ENCODE measurements at places on chromosomes 3 and 15. TPM values are rescaled to one million over a fixed set of nuclear protein-coding genes. Genes with fewer than 3 reads are reported as not detected.

- no peak overlapping the region for H3K4me3 ChIP-seq
- H3K27me3 ChIP-seq, result no peaks in the 10 kb centered on the region
- no peak for DNase-seq
- no peak overlapping the region for H3K27ac ChIP-seq
Measured at GRCh38 chr3:52817221-52817620, 13.3 kb downstream of the ITIH4 start.

DNA sequence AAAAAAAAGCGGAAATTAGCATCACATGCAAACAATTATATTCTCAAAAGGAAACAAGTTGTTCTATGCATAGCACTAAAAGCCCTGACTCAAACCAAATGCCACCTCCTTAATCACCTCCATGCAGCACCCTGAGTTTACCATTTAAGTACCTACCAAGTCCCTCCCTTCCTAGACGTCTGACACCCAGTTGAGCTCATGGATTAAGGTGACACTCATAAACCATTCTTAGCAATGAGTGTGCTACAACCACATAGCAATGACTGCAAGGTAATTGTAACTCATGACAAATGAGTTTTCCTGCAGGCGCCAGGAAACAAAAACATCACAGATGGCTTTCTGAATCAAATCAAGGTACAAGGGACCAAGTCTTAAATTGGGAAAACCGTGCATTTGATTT, 32.0 kb downstream of the WWTR1 start:
- peak overlapping the region; percentile 40 for H3K27ac ChIP-seq
- peaks cover 55% of the 10 kb centered on the region for H3K4me1 ChIP-seq
- DNase-seq, result no peak

DNA sequence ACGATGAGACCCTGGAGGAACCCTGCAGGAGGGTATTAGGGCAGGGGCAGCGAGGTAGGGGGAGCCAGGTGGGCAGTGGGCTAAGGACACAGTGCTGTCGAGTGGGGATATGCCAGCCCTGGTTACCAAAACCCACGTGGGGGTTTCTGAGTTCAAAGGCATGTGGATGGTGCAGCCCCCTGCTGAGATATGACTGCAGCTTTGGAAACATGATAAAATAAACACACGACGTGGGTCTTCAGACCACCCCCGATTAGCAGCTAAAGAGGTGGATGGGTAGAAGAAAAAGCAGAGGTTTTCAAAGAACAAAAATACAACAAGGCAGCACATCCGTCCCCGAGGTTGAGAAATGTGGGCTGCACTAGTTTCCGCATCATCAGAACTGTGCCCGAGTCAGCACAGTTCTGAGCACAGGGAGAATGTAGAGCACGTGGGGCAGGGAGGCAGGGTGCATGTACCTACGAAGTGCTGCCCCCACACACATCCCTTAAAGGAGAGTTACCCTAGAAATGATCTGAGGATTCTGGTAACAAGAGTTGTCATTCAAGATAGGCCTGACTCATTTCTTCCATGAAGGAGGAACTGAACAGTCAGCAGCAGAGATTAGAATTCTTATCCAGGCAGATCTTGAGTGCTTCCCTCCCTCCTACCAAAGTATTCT, 121.3 kb downstream of the RPLP1 start:
- no peak for DNase-seq
- H3K36me3 ChIP-seq, result no peaks in the 10 kb centered on the region
- H3K4me1 ChIP-seq, result peaks cover 2% of the 10 kb centered on the region
- H3K27me3 ChIP-seq, result peaks cover 29% of the 10 kb centered on the region
- no peak overlapping the region for H3K27ac ChIP-seq
- H3K4me3 ChIP-seq, result no peak overlapping the region

GRCh38 chr3:180804916-180805315, 107.6 kb upstream of the FXR1 start:
- no peak overlapping the region for H3K27ac ChIP-seq
- DNase-seq, result no peak
- H3K4me3 ChIP-seq, result no peak overlapping the region
- H3K4me1 ChIP-seq, result no peaks in the 10 kb centered on the region

DNA sequence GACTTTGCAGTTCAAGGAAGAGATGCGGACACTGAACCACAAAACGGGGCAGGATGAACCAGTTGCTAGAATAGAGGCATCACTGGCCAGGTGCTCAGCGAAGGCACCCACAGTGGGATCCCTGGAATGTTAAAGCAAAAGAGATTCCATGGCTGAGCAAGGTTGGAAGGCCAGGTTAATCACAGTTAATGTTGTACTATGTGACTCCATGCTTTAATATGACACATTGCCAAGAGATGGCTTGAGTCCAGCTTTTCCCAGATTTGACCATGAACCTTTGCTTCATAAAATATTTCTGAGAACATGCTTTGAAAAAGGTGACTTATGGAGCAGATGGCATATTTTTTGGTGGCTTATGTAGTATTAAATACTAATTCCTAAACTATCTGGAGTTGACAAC, 76.2 kb upstream of the CMTM7 start:
- DNase-seq, result no peak
- no peak overlapping the region for H3K4me3 ChIP-seq
- H3K36me3 ChIP-seq, result no peaks in the 10 kb centered on the region
- no peak overlapping the region for H3K27ac ChIP-seq
- peaks cover 7% of the 10 kb centered on the region for H3K4me1 ChIP-seq

- H3K27ac ChIP-seq, result no peak overlapping the region
- no peak overlapping the region for H3K4me3 ChIP-seq
- peak; percentile 53 for DNase-seq
- no peaks in the 10 kb centered on the region for H3K36me3 ChIP-seq
- H3K4me1 ChIP-seq, result peaks cover 24% of the 10 kb centered on the region
Measured at GRCh38 chr15:22960556-22960955, 19.6 kb downstream of the CYFIP1 start.

DNA sequence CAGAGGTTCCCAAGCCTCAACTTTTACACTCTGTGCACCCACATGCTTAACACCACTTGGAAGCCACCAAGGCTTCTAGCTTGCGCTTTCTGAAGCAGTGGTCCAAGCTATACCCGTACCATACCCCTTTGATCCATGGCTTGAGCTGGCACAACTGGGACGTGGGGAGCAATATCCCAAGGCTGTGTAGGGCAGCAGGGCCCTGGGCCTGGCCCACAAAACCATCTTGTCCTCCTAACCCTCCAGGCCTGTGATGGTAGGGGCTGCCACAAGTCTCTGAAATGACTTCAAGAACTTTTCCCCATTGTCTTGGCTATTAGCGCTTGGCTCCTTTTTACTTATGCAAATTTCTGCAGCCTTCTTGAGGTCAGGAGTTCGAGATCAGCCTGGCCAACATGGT, 16.0 kb upstream of the PSMA4 start:
- H3K27ac ChIP-seq, result no peak overlapping the region
- H3K4me1 ChIP-seq, result no peaks in the 10 kb centered on the region
- H3K4me3 ChIP-seq, result no peak overlapping the region
- no peak for DNase-seq
- H3K27me3 ChIP-seq, result no peaks in the 10 kb centered on the region

- H3K4me3 ChIP-seq, result no peak overlapping the region
- DNase-seq, result no peak
- no peak overlapping the region for H3K27ac ChIP-seq
- no peaks in the 10 kb centered on the region for H3K36me3 ChIP-seq
Measured at GRCh38 chr3:8657804-8658305, 13.3 kb upstream of the SSUH2 start.

DNA sequence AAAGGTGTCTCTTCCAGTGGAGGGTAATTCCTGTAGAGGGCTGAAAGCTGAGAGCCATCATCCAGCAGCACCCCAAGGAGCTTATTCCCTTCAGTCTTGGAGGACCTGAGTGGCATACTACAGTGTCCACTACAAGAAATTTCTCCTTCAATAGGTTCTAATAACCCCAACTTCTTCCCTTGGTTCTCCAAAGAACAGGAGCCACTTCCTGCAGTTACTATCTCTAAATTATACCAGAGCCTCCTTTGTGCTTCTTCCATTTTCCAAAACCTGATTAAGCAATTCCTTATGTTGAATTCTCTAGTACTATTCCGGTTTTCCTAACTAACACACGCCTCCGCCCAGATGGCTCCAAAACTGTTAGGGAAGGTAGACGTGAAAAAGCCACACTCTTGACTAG, 50.4 kb downstream of the DCLK3 start:
- peaks cover 16% of the 10 kb centered on the region for H3K4me1 ChIP-seq
- no peaks in the 10 kb centered on the region for H3K27me3 ChIP-seq
- H3K36me3 ChIP-seq, result no peaks in the 10 kb centered on the region
- peak overlapping the region; percentile 47 for H3K27ac ChIP-seq
- no peak overlapping the region for H3K4me3 ChIP-seq

- peak overlapping the region; percentile 92 for H3K27ac ChIP-seq
- no peak for DNase-seq
- no peaks in the 10 kb centered on the region for H3K27me3 ChIP-seq
- H3K4me1 ChIP-seq, result peaks cover 43% of the 10 kb centered on the region
Measured at GRCh38 chr15:70475921-70476320, 287.4 kb downstream of the UACA start.

- H3K27me3 ChIP-seq, result no peaks in the 10 kb centered on the region
- H3K4me1 ChIP-seq, result peaks cover 11% of the 10 kb centered on the region
- H3K27ac ChIP-seq, result no peak overlapping the region
- H3K36me3 ChIP-seq, result peaks cover 24% of the 10 kb centered on the region
Measured at GRCh38 chr3:15299036-15299435, 33.4 kb downstream of the SH3BP5 start.

DNA sequence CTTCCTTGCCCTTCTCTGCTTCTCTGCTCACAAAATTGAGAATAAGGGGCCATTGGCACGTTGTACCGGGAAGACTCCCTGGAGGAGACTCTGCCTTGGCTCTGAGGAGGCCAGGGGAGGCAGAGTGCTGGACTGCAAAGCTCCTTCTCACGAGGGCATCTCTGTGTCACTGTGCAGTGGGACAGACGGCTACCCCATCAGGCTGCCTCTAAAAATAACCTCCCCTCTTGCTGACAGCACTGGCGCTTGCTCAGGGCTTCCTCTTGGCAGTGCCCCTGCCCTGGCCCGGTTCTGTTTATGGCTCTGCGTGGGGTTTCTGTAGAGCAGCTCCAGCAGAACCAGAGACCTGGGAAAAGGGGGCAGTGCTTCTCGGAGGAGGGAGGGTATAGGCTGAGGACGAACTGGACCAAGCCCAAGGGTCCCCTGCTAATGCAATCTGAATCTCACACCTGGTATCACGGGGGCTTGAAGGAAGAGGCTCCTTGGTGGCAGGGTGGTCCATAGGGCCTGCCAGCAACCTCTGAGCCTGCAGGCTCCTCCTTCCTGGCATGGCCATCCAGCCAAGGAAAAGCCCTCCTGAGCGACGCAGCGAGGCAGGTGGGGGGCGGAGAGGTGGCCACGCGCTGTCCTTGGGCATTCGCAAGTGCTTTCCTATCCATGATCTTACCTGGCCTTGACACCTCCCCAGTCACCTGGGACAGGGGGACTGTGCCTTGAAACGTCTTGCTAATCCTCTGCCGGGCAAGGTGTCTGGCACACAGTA, 63.3 kb upstream of the TLE3 start:
- H3K27me3 ChIP-seq, result no peaks in the 10 kb centered on the region
- H3K4me1 ChIP-seq, result peaks cover 22% of the 10 kb centered on the region
- H3K36me3 ChIP-seq, result no peaks in the 10 kb centered on the region
- H3K27ac ChIP-seq, result no peak overlapping the region
- H3K4me3 ChIP-seq, result no peak overlapping the region

DNA sequence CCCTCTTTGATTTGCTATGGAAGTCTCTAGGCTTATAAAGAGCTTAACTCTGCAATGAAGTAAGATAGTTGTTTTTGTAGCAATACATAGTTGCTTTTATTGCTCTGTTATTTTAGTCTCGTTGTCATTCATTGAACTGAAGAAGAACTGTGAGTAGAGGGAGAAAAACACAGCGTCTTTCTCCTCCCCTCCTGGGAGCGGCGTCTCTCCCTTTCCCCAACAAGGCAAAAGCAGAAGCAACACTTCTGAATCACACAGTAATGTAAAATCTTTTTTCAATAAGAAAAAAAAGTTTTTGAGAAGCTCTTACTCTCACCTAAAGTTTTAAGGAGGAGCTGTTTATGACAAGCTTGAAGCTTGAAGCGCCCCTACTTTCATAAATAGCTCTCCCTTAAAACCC, 119.3 kb upstream of the SLC7A14 start:
- no peaks in the 10 kb centered on the region for H3K36me3 ChIP-seq
- H3K27ac ChIP-seq, result peak overlapping the region; percentile 20
- no peak overlapping the region for H3K4me3 ChIP-seq
- H3K4me1 ChIP-seq, result peaks cover 37% of the 10 kb centered on the region
- H3K27me3 ChIP-seq, result no peaks in the 10 kb centered on the region

GRCh38 chr15:42344763-42345162, 14.5 kb upstream of the CAPN3 start:
- no peak for DNase-seq
- no peak overlapping the region for H3K4me3 ChIP-seq
- H3K36me3 ChIP-seq, result no peaks in the 10 kb centered on the region
- H3K4me1 ChIP-seq, result peaks cover 31% of the 10 kb centered on the region
- H3K27ac ChIP-seq, result peak overlapping the region; percentile 19

DNA sequence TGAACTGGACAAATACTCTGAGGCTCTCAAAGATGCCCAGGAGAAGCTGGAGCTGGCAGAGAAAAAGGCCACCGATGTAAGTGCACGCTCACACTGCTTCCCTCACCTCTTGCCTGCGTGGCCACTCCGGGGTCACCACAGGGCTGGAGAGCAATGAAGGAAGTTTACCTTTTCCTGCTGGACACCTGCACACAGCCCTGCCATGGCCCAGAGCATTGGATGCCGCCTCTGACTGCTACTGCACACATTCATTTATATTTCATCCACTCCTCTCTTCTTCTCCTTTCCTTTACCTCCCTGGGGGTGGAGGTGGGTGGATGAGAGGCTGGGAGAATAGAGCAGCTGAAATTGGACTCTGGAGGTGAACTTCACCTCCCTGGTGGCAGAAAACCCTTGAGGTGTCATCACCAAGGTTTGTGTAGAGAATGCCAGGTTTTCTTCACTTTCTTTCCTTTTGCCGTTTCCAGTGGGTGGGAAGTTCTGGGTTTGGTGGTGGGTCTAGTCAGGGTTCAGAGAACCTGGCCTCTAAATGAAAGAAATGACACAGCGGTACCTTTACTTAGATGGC, 1.6 kb downstream of the TPM1 start:
- DNase-seq, result peak; percentile 51
- H3K4me3 ChIP-seq, result peak overlapping the region; percentile 88
- peak overlapping the region; percentile 91 for H3K27ac ChIP-seq
- peaks cover 36% of the 10 kb centered on the region for H3K4me1 ChIP-seq

- no peaks in the 10 kb centered on the region for H3K27me3 ChIP-seq
- no peak overlapping the region for H3K4me3 ChIP-seq
- H3K4me1 ChIP-seq, result no peaks in the 10 kb centered on the region
- no peaks in the 10 kb centered on the region for H3K36me3 ChIP-seq
Measured at GRCh38 chr3:32262201-32262600, 23.7 kb downstream of the CMTM8 start.

Gene NRG4
- total RNA-seq, result not detected

Gene CEMIP
- total RNA-seq, result 687 TPM

Gene MUC4
- total RNA-seq, result not detected

Gene SSUH2
- not detected for total RNA-seq

Gene ARGFX
- not detected for total RNA-seq

Gene CAV3
- not detected for total RNA-seq

Gene LRRIQ4
- 0.29 TPM for total RNA-seq

Gene SCN11A
- total RNA-seq, result under 0.01 TPM

Gene CCR8
- total RNA-seq, result not detected

Gene ARF4
- 277 TPM for total RNA-seq

Gene MRPL46
- total RNA-seq, result 11.2 TPM

Gene CFAP20DC
- 2.2 TPM for total RNA-seq

All from osteoblast (primary cell).